ENCODE measurements at places on chromosomes 5 and 9.

DNA sequence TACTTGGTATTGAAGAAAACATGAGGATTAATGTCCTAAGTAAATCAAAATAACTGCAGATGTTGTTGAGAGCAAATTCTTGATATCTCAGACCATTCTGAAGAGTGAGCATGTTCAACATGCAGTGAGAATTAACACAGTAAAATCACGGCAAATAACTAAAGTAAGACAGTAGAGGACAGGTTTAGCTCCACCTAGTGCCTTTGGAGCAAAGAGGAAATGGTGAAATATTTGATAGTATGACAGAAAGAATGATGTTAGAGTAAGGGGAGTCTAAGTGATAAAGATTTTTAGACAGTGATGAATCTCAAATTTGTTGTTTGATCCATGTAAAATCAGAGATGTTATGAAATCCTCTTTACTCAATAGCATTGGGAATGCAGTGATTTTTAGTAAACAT, 424.2 kb downstream of the TMEM161B start:
- no peak for DNase-seq

- DNase-seq, result no peak
These were observed 49.0 kb downstream of the TEX10 start for GRCh38 chr9:100303747-100304146.

DNA sequence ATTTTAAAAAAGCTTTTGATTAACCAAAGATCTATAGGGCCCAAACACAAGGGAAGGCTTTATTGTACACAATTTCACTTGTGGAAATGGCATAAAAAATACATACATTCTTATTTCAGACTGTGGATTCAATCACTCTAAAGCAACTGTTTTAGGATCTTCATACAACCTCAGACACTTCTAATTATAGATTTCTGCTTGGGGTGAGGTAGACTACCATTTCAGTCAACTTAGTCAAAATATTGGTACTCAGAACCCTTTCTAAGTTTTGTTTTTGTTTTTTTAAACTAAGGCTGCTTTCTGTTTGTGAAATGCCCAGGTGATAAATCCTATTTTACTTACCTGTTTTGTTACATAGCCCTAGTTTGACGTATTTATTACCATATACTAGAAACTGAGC, 284.5 kb upstream of the RASA1 start:
- DNase-seq, result no peak

DNA sequence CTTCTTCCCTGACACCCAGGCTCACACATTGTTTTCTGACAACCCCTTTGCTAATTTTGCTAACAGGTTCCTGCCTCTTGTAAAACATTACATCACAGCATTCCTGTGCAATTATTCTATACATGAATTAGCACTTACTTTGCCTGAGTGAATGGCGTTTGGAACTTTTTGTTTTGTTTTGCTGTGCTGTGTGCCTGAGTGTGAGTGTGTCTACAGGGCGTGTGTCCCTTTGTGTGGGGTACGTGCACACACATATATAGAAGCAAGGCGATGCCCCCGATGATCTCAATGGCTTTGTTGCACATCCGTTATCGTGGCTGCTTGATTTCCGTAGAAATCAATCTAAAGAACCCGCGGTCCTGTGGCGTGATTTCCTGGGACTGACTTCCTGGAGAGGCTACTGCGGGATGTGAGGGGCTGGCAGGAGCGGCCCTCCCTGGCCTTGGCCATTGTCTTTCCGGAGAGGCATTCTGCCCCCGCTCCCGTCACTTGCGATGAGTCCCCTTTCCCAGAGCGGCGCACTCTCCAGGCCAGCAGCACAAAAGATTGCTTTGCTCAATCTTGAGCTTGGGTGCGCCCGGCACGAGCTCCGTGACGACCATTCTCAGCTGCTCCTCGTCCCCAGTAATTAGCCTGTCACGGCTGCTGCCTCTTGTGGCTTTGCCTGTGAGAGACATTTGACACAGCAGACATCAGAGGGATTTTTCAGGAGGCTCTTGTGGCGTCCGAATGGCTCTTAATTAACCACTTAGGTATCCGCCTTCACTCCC, 398.1 kb upstream of the IRX1 start:
- no peak for DNase-seq

GRCh38 chr5:123371575-123372179, 51.5 kb downstream of the CEP120 start:
- DNase-seq, result no peak

DNA sequence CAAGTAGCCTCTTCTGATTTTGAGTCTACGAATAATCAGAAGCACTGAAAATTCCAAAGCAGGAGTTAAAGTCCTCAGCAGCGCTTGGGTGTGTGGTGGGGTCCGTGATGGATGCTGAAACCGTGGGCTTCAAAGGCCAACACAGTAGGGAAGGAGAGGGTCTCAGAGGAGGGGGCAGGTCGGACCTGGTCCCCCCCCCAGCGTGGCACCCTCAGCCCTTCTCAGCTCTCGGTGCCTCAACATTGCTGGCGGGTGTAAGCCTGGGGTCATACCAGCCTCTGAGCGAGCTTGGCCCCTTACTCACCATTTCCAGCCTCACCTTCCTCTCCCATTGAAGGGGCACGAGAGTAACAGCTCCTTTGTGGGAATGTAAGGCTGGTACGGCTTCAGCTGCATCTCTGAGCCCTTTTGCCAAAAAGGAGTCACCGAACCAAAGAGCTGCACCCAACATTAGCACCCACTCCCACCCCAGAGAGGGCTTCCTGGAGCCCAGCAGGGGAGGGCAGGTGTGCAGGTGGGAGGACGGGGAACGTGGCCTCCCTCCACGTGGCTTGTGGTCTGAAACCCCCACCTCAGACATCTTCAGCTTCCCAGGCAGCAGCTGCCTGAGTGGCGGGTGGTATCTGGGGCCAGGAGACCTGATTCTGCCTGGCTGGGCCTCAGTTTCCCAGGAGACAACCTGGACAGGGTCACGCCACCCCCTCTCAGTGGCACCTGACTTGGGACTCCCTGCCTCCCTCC, 6.7 kb upstream of the LCN1 start:
- DNase-seq, result peak; percentile 33

DNA sequence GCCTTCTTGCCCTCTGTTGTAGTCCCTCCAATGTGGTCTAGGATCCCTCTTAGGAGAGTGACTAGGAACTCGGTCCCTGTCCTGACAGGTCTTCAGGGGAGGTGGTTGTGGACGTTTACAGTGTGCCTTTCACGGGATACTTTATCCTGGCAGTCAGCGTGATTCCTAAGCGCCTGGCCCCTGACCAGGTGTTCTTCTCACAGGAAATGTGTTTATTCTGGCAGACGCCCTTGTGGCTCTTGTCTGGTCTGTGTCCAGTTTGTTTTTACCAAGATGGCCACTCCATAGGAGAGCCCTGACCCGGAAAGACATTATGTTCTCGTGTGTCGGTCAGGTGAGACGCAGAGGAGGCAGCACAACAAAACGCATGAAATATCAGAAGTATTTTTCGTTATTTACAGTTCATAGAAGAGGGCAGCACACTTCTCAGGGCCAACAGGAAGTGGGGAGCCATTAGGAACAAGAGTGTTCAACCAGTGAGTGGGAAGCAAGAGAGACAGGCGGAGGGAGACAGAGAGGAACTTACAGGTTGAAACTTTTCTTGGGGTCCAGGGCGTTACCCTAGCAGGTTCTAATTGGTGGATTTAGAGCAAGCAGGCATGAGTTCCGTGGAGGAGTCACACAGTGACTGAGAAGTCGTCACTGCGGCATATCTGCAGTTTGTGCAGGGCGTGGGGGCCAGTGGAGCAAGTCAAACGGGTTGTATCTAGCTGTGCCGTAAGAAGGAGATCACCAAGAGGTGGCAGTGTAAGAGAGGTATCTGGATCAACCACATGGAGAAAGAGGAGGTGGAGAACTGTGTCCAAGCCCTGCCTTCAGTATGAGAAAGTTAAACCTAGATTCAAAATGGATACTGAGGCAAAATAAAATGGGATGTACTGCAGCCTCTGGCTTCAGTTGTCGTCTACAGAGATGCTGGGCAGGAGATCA, 412.9 kb downstream of the ZSWIM6 start:
- DNase-seq, result no peak

DNA sequence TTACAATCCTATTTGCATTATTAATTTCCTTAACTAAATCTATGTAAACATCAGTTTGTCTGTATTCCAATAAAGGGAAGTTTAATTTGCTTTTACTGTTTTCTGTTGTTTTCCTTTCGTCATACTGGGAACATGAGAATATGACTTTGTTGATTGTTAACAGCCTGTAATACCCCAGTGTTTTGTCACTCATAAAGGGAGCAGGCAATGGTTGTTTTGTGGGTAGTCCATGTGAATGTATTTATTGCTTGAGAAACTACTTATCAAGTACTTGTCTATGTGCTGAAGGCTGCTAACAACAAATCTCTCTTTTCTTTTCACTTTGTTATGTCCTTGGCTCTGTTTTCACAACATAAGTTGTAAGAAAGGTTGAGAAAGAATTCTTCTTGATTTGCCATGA, 1070.2 kb upstream of the ACO1 start:
- no peak for DNase-seq

Measured in suprapubic skin (tissue), 4 donors.